ENCODE measurements at places on chromosomes 16 and 17.

DNA sequence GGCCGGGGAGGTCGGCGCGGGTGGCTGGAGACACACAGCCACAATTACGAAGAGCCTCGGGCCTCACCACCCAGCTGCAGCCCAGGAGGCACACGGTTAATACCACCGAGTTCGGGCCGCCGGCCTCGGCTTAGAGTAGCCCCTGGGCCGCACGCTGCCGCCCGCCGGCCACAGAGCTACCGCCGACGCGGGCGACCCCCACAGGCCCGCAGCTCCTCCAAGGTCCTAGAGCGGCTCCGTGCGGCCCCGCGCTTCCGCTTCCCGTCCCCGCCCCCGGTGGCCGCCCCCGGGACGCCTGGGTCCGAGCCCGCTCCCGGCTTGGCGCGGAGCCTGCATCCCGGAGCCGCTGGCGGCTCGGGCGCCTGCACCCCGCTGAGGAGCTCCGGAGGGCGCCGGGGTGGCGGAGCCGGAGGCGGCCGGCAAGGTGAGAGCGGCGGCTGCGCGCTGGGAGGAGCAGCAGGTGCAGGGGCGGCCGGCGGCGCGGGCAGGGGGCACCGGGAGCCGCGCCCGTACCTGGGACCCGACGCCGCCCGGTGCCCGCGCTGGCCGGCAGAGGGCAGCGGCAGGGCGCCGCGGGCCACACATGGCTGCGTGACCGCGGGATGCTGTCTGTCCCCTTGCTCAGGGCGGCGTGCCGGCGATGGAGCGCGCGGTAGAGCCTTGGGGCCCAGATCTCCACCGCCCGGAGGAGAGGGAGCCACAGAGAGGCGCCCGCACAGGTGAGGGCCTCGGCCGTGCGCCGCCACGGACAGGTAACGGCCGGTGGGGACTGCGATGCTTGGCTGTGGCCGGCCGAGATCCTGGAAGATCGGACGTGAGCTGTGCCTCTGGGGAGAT, at the start of gene ZNF48:
Gene ZNF48, plus strand, starts transcription at position 266 of the 837 bp plus-strand sequence. Its CDS starts 375 bp downstream, at position 641.
- no peak for DNase-seq

DNA sequence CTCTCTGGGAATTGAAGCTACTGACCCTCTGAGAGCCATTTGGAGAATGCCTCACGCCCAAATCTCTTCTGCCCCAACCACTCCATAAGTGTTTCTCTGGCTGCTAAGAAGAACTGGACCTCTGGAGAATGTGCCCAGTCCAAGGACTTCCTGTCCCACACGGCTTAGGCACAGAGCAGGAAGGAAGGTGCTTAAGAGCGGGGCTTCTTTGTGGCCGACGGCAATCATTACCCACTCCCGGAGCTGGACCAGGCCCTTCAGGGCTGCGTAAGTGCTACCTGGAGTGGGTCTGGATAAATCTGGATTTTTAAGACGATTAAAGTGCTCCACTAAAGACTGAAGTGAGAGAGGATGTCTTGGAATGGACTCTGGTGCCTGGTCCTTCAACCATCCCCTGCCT, 1.8 kb downstream of the CCDC42 start:
- no peak for DNase-seq

GRCh38 chr17:5558815-5559785, 25.2 kb downstream of the NLRP1 start:
- no peak for DNase-seq

- no peak for DNase-seq
Measured at GRCh38 chr17:83081684-83082201, 2.3 kb downstream of the METRNL start.

DNA sequence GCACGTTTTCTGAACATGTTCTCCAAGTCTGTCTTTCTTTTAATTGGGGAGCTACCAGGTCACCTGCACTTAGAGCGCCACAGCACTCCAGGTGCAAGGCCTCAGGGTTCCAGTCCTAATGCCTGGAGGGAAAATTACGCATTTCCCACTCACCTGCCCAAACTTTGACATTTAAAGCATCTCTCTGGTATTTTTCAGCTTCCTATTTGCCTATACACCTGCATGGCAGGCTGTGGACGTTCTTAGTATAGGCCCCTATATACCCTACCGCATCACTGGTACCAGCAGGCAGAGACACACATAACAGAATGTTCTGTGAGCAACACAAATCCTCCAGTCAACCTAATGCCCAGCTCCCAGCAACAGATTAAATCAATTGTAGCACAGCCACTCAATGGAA, 213.3 kb downstream of the MRTFB start:
- no peak for DNase-seq

- DNase-seq: peak; percentile 87
Measured at GRCh38 chr17:62968445-62968923, 2.4 kb downstream of the TANC2 start.

DNA sequence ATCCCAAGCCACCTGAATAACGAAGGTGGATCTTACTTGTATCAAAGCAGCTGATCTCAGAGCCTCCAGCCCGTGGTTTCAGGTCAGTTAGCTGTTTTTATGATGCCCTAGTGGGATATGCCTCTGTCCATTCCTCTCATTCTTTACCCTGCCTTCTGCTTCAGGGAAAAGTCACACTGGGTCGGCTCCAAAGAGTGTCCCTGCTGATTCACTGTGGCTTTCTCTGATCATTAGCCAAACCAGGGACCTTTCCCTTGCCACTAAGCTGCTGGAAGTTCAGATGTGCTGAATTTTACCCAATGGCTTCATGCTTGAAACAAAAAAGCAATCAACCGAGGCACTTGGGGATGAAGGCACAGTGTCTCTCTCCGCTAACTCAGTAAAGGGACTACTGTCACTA, 170.2 kb upstream of the SALL1 start:
- no peak for DNase-seq

- DNase-seq: peak; percentile 78
Measured at GRCh38 chr17:64679710-64680216, 17.7 kb upstream of the SMURF2 start.

GRCh38 chr17:7225711-7226331, 6.1 kb downstream of the ACADVL start:
- DNase-seq: no peak

DNA sequence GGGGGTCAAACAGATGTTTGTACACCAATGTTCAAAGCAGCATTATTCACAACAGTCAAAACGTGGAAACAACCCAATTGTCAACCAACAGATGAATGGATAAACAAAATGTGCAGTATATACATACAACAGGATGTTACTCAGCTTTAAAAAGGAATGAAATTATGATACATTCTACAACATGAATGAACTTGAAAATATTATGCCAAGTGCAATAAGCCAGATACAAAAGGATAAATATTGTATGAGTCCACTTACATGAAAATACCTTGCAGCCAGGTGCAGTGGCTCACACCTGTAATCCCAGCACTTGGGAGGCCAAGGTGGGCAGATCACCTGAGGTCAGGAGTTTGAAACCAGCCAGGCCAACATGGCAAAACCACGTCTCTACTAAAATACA, 39.9 kb downstream of the UBE2G1 start:
- no peak for DNase-seq

- DNase-seq: no peak
Measured at GRCh38 chr17:59266745-59267144, 46.4 kb downstream of the GDPD1 start.

DNA sequence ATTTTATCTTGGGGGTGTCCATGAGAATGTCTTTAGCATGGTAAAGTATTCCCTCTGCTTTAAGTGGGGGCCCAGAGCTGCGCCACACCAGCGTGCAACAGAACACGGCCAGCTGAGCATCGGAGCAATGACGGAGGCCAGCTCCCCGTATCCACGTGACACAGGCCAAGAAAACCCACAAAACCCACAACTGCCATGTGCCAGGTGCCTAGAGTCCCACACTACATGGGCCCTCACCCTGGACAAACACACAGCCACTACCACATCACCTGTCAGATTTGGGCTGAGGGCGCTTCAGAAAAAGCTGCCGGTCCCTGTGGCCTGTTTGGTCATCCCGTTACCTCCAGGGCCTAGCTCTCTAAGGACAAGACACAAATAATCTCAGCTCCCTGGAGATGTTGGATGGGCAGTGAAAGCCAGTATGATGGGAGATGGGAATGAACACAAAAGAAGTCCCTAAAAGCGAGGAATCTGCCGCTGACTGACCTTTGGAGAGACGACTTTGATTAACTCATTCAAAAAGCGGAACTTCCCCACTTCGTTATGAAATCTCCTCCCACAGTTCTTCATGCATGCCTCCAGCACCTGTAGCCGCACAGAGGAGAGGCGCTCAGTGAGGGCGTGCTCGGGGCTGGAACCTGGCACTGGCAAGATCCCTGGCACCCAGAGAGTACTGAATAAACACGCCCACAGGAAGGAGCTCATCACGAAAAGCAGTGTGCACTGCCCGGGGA, 17.1 kb downstream of the GGA3 start:
- no peak for DNase-seq

All from kidney capillary endothelial cell (primary cell).